ENCODE measurements at places on chromosomes 4 and X.

GRCh38 chrX:129743821-129744220 is 5.0 kb downstream of the XPNPEP2 start:
- H3K27ac ChIP-seq: no peak overlapping the region
- no peaks in the 10 kb centered on the region for H3K36me3 ChIP-seq
- no peak overlapping the region for H3K4me3 ChIP-seq
- H3K4me1 ChIP-seq: no peaks in the 10 kb centered on the region
- no peak for DNase-seq

GRCh38 chr4:154503598-154503997 is 12.0 kb upstream of the DCHS2 start:
- H3K4me3 ChIP-seq: no peak overlapping the region
- DNase-seq: no peak
- no peak overlapping the region for H3K27ac ChIP-seq
- H3K27me3 ChIP-seq: peaks cover 43% of the 10 kb centered on the region

DNA sequence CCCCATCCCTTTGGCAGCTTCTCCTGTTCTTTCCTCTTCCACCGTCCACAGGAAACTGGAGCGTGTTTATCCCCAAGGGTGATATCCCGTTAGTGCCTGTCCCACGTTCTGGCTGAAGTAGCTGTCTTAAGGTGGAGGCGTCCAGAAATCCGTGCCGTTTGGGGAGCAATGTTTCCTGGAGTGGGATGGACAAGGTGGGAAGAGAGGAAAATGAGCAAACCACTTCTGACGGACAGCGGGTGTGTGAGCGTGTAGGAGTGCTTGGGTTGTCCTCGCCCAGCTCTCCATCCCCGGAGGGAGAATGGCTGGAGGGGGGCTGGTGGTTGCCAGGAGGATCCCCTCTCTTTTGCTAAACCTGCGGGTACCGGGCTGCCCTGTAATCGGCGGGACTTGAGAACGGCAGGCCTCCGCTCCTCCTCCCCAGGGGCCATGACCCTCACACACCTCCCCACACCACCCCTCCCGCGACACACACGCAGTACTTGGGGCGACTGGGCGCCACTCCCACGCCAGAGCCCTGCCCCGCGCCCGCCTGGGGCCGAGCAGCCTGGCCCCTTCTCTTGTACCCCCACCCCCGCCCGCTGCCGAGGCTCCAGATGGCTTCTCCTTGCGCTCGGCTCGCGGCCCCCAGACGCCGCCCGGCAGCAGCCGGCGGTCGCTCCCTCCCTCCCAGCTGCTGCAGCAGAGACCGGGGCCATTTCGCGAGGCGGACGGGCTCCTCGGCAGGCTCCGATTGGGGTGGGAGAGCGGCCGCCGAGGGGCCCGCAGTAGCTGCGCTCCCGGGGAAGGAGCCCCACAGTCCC is 13.9 kb upstream of the PRDM8 start:
- no peak for DNase-seq
- no peaks in the 10 kb centered on the region for H3K36me3 ChIP-seq
- H3K4me1 ChIP-seq: peaks cover 59% of the 10 kb centered on the region
- peak overlapping the region; percentile 48 for H3K27ac ChIP-seq
- peak overlapping the region; percentile 48 for H3K4me3 ChIP-seq
- H3K27me3 ChIP-seq: no peaks in the 10 kb centered on the region

- H3K4me1 ChIP-seq: no peaks in the 10 kb centered on the region
- no peak for DNase-seq
- H3K4me3 ChIP-seq: no peak overlapping the region
Observed at GRCh38 chr4:160595646-160596045, 1492.8 kb downstream of the RAPGEF2 start.

GRCh38 chr4:174613979-174614378 is 91.7 kb upstream of the HPGD start:
- H3K4me1 ChIP-seq: no peaks in the 10 kb centered on the region
- H3K4me3 ChIP-seq: no peak overlapping the region
- no peaks in the 10 kb centered on the region for H3K36me3 ChIP-seq
- no peaks in the 10 kb centered on the region for H3K27me3 ChIP-seq
- DNase-seq: no peak

- no peak for DNase-seq
- H3K27ac ChIP-seq: no peak overlapping the region
- H3K4me3 ChIP-seq: no peak overlapping the region
- no peaks in the 10 kb centered on the region for H3K4me1 ChIP-seq
Observed at GRCh38 chr4:24805566-24805965, 10.2 kb downstream of the SOD3 start.

DNA sequence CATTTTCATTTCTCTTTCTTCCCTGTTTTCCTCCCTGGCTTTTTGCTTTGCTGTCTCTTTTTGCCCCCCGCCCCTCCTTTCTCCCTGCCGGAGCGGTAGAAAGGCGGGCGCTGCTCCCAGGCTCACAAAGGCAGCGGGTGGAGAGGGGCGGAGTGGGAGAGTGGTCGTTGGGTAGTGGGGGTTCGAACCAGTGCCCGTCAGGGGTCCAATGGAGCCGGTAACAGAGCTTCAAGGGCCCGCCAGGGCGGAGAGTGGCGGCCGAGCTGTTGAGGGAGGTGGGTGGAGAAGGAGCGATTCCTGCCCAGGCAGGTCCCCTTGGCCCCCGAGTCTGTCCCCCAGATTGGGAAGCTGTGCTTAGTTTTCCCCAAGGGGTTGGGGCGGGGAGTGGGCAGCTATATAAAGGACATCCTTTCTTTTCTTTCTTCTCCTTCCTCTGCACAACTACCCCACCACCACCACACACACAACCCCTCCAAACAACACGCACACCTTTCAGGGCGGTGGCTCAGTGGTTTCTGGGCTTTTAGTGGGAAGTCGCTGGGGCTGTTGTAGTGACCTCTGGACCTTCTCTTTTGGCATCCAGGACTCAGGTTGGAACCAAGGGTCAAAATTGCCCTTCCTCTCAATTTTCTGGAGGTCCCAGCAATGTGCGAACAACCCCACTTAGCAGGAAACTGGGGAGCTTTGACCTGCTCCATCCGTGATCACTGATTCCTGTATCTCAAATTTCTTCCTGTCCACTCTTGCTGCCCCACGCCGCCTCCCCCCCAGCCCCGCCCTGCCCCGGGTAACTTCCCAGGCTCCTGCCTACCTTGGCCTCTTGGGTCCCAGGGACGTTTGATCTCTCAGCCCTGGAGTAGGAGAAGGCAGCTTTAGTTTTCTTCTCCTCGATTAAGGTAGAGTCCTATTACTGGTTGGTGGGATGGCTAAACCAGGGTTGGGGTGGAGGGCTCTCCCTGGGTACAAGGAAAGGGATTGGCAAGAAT is 1.9 kb downstream of the EFNB1 start:
- peak overlapping the region; percentile 64 for H3K27ac ChIP-seq
- H3K27me3 ChIP-seq: peaks cover 5% of the 10 kb centered on the region
- H3K4me3 ChIP-seq: peak overlapping the region; percentile 67

DNA sequence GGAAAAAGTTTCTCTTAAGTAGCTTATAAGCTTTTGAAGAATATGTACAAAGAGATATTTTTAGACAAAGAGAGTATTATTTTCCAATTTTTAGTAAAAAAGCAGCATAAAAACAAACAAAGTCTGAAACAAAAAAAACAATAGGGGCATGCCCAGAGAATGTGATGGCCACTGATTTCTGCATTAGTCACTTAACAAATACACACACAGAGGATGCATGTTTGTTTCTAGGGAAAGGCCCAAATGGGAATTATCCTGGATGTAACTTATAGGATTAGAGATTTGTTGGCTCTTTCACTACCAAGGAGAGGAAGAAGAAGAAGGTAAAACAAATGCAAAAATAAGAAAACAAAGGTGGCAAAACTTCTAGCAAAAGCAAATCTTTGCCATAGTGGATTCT is 95.9 kb upstream of the SCOC start:
- DNase-seq: no peak
- H3K27ac ChIP-seq: no peak overlapping the region
- H3K36me3 ChIP-seq: no peaks in the 10 kb centered on the region
- no peak overlapping the region for H3K4me3 ChIP-seq
- peaks cover 15% of the 10 kb centered on the region for H3K27me3 ChIP-seq

Measured in spleen (tissue), 13 donors.